H7 (cell line): ENCODE measurements at places on chromosomes 16 and 17.

- DNase-seq: peak; percentile 82
Observed at GRCh38 chr16:5228369-5228768, 130.8 kb upstream of the EEF2KMT start.

GRCh38 chr16:47734081-47734857, 273.1 kb downstream of the PHKB start:
- DNase-seq: no peak

DNA sequence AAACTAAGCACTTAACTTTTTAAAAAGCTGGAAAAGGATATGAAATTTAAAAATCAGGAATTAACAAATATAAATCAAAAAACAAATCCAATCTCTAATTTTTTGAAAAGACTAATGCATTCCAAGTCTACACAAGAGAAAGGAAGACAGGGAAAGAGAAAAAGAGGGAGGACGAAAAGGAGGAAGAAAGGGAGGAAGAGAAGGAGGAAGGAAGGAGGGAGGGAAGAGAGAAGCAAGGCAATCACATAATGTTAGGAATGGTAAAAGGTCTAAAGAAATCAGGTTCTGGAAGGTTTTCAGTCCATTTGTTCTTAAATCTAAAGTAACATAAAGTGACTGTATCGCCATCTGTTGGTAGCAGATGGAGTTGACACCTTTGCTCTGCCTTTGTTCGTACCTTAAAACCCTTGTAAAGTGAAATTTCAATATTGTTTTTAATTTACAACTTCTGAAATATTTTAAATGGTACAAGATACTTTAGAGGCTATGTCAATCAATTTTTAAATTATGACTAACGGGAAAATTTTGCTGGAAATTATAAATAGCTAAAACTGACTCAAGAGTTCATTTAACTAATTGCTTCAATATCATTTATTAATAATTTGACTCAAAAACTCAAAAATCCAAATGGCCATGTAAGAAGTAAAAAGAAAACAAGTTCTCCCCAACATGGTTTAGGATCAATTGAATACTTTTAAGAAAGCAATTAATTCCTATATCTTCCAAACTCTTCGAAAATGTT, 20.4 kb upstream of the CDYL2 start:
- DNase-seq: peak; percentile 34

- DNase-seq: no peak
Observed at GRCh38 chr16:87960852-87961251, 9.6 kb downstream of the BANP start.

GRCh38 chr17:53538129-53538617, 284.6 kb upstream of the KIF2B start:
- DNase-seq: no peak
